ENCODE measurements at places on chromosomes 6 and 20. TPM values are rescaled to one million over a fixed set of nuclear protein-coding genes. Genes with fewer than 3 reads are reported as not detected.
A peak's percentile ranks its signal among the peaks of the same experiment; 100 is the strongest.

- DNase-seq, result no peak
Observed at GRCh38 chr6:156564807-156565149, 212.4 kb upstream of the ARID1B start.

GRCh38 chr6:32128751-32129296, 778 bp upstream of the ATF6B start:
- DNase-seq, result no peak

- DNase-seq, result no peak
Observed at GRCh38 chr6:66599541-66599940, 892.5 kb upstream of the EYS start.

DNA sequence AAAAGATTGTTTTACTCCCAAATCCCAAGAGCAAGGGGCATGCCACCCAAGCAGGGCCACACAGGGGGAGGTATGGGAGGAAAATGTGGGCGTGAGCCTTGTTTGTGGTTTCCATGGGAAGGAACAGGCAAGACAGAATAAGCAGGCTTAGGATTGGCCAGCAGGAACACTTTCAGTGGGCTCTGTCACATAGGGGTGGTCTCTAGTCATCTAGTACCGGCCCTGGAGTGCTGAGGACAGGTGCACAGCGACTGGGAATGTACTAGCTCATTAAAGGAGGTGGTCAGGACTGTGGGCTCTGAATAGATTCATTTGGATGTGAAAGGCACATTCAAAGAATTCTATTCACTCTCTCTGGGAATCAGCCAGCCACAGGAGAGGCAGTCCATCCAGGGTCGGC, 175.6 kb downstream of the TBC1D7 start:
- no peak for DNase-seq

DNA sequence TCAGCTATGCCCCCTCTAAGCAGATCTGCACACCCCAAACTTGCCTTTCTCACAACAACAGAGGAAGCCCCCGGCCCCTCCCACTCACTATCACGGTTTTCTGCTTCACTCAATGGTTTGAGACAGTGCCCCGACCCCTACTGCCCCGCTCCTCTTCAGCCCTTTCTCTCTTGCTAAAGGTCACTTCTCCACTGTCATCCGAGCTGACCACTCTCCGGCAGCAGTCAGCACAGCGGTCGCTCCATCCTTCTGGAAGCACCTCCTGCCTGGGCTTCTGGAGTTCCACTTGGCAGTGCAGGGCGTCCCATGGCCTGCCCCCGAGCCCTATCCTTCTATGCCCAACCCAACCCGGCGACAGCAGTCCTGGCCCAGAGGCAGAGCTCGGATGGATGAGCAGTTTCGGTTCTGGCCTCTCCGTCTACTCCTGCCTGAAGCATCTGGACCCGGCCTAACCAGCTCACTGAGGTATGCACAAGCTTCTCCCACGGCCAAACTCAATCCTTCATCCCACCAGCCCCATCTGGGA, 4.1 kb downstream of the CTSZ start:
- DNase-seq, result no peak

DNA sequence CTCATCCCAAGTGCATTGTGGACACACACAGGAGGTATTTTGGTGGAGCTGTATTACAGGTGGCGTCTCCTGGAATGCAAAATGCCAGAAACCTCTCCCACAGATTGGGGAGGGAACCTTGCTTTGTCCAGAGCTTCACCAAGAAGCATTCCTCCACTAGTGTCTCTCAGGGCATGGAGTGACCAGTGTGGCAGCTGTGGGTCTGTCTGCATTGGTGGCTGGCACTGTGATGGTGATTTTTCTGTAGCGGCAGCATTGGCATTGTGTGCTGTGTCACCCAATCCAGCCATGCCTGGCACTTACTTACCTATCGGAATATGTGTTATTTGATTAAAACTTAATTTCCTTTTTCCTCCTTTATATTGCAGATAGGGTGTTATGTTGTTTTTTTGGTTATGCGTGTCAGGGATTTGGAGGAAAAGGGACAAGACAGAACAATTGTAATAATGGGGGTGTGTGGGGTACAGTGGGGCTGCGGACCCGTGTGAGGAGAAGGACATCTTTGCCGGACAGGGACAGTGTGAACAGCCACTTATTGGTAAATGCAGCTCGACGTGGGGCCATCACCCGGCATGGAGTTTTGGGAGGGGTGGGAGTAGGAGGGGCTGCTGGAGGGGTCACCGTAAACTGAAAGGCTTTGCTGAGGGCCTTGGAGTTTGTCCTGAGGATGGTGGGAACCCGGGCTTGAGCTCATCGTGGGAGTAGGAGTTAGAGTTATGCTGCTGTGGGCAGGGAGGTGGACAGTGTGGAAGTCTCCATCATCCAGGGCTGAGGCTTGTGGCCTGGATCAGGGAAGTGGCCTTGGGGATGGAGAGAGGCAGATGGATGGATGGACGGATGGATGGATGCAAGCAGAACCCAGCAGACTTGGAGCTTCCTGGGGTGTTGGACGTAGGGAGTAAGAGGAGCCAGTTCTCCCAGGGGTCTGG, 105.0 kb downstream of the SYCP2 start:
- DNase-seq, result peak; percentile 34

- DNase-seq, result no peak
Observed at GRCh38 chr20:19929012-19929360, 88.2 kb upstream of the NAA20 start.

- no peak for DNase-seq
Observed at GRCh38 chr20:31505903-31506302, 8.3 kb upstream of the HM13 start.

GRCh38 chr20:49281059-49281912, 3.4 kb upstream of the ZNFX1 start:
- DNase-seq, result no peak

DNA sequence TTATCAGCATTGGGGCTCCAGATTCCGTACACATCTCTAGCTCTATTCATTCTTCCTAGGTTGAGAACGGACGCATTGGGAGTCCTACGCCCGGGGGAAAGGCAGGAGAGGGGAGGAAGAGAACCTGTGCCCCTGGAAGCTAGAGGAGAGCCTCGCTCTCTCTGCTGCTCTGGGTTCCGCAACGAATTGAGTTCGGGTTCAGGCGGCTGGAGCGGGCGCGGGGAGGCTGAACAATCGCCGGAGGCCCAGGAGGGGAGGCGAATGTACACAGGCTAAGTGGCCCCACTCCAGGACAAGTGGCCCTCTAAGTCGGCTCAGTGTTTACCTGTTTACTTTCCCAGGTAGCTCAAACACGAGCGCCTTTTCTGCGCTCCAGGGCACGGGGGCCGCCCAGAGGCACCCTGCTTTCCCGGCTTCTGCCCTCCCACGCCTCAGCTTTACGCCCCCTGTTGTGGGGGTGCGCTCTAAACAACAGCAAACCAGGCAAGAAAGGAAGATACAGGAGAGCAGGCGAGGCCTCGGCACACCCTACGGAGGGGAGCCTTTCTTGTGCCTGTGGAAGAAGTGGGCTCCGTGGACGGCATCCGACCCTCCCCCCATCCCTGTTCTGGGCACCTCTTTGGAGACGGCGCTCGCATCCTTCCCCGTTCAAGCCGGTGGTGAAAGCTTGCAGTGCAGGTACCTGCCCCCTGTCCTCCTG, 4.6 kb upstream of the NKX2-2 start:
- no peak for DNase-seq

DNA sequence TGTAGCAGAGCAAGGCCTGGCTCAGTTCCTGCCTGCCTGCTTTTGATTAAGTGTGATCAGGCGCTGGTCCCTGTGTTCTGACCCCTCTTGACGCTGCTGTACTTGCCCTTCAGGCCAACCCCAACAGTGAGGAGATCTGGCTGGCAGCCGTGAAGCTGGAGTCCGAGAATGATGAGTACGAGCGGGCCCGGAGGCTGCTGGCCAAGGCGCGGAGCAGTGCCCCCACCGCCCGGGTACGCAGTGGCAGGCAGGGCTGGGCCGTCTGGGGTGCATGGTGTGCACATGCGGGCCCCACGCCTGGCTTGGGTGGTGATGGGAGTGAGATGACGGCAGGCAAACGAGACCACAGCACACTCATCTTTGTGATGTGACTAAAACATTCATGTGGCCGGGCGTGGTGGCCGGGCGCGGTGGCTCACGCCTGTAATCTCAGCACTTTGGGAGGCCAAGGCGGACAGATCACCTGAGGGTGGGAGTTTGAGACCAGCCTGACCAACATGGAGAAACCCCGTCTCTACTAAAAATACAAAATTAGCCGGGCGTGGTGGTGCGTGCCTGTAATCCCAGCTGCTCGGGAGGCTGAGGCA, 10.1 kb upstream of the C20orf204 start:
- DNase-seq, result no peak

DNA sequence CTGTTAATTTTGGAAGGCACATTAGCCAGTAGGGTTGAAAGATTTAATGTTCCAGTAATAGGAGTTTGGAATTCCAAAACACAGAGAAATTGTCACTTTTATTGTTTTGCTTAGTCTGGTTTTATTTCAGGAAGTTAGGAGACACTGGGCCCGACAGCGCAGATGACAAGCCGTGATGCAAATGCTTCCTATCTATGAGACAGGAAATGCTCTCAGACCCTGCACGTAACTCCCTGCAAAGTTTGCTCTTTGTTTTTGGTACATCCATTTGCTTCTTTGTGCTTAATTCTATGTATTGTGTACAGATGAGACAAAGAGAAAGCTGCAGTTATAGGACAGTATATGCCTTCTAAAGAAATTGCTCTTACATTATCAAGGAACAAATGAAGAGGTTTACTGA, 201.6 kb upstream of the SGK1 start:
- DNase-seq, result no peak

- DNase-seq, result no peak
Observed at GRCh38 chr6:251920-252319, 40.4 kb upstream of the DUSP22 start.

DNA sequence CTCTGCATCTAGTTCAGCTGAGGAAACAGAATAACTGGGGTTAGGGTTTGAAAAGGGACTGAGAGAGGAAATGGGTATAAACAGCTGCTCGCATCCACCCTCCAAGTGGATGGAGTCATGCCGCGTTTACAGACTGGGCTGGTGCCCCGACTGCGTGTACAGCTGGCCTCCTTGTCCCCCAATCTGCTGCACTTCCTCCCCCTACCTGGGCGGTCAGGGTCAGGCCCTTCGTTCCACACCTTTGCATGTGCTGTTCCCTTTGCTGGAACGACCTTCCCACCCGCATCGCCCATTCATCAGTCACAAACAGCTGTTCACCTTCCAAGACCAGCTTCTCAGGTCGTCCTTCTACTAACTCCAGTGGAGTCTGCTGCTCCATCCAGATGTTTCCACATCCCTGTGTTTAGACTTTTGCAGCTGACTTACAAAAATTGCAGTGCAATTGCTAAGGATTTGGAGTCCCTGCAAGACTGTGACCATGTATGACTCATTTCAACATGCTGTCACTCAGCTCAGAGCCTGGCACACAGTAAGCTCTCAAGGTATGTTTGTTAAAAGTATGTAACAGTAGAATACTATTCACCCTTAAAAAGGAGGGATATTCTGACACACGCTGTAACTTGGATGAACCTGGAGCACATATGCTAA, 129.3 kb downstream of the DTNBP1 start:
- DNase-seq, result no peak

DNA sequence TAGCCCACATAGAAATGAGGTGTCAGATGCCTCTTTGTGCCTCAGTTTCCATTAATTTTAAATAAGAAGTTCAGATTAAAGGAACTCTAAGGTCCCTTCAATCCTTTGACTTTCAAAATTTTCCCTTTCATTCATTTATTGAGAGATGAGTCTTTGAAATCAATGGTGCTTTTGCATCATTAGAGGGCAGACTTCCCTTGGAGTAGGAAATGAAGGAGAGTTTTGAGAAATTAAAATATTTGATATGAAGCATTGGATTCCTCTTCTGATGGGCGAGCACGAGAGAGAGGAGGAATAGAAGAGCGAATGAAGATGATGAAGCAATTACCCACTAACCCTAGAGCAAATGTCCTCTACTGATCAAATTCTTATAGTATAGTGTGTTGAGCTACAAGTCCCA, 105.7 kb downstream of the EDN1 start:
- DNase-seq, result no peak

- DNase-seq, result no peak
Observed at GRCh38 chr6:53139841-53140413, 8.7 kb downstream of the GCM1 start.

GRCh38 chr6:150999576-150999975, 134.1 kb downstream of the MTHFD1L start:
- DNase-seq, result no peak

DNA sequence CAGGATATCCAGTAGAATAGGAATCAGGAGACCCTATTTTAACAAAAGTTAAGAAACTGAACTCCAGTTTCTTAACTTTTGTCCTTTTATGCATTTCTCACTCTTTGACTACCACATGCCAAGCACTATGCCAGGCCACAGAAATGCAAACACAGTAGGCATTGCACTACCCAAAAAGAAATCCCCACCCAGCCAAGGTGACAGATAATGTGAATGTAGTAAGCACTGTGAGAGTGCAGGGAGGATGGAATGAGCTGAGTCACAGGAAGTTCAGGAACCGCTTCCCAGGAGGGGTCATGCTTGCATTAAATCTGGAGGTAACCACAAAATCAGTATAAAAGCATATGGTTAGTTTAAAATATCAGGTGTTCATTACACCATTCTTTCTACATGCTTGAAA, 20.1 kb upstream of the FAM83C start:
- no peak for DNase-seq

DNA sequence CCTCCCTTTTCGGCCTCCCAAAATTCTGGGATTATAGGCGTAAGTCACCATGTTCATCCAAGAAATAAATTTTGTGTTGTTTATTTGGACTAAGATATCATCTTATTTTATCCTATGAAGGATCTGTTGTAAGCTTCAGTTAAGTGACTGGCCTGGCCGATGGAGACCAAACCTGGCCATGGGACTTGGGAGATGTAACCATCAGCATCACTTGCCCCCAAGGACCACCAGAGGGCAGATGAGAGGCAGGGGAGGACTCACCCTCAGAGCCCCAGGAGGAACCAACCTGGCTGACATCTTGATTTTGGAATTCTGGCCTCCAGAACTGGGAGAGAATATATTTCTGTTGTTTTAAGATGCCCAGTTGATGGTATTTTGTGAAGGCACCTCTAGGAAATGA, 266.7 kb downstream of the CDH26 start:
- no peak for DNase-seq

Gene OTOR
- total RNA-seq, result not detected

Gene DNMT3B
- total RNA-seq, result 0.96 TPM

Gene CD24
- 470 TPM for total RNA-seq

Gene ME1
- total RNA-seq, result 7.2 TPM

Gene RAD21L1
- total RNA-seq, result not detected

Gene SRMS
- total RNA-seq, result 0.59 TPM

Gene COL9A1
- total RNA-seq, result 0.32 TPM

Gene HLA-DQA2
- 0.48 TPM for total RNA-seq
